ENCODE measurements at places on chromosomes 11 and 22.

- no peak for DNase-seq
- peaks cover 30% of the 10 kb centered on the region for H3K4me1 ChIP-seq
- no peak overlapping the region for H3K27ac ChIP-seq
- no peak overlapping the region for H3K4me3 ChIP-seq
- no peaks in the 10 kb centered on the region for H3K36me3 ChIP-seq
These were observed 6.5 kb upstream of the ST3GAL4 start for GRCh38 chr11:126348806-126349582.

- no peak overlapping the region for H3K4me3 ChIP-seq
- H3K4me1 ChIP-seq: peaks cover 77% of the 10 kb centered on the region
- peak overlapping the region; percentile 77 for H3K27ac ChIP-seq
- DNase-seq: no peak
- no peaks in the 10 kb centered on the region for H3K27me3 ChIP-seq
These were observed 131.8 kb downstream of the UVRAG start for GRCh38 chr11:75946531-75947530.

GRCh38 chr11:46133119-46133518, 11.9 kb upstream of the PHF21A start:
- no peaks in the 10 kb centered on the region for H3K36me3 ChIP-seq
- H3K4me1 ChIP-seq: peaks cover 20% of the 10 kb centered on the region
- no peak for DNase-seq
- no peak overlapping the region for H3K4me3 ChIP-seq
- no peaks in the 10 kb centered on the region for H3K27me3 ChIP-seq

DNA sequence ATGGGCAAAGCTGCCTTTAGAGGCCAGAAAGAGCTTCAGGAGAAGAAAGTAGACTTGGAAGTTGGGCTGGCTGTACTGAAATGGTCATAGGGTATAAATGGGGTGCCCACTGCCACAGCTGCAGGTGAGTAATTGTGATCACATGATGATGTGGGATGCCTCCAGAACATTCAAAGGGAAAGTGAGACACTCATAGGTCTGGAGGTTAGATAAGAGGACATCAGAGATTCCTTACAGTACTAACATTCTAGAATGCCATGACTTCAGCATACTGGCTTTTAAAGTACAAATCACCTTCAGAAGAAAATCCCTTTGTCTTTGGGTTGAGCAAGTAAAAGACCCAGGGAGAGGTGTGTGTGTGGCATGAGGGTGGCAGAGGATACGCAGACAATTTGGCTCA, 419.2 kb downstream of the TENM4 start:
- H3K4me3 ChIP-seq: no peak overlapping the region
- H3K27ac ChIP-seq: no peak overlapping the region
- DNase-seq: no peak
- no peaks in the 10 kb centered on the region for H3K4me1 ChIP-seq
- H3K27me3 ChIP-seq: no peaks in the 10 kb centered on the region
- H3K36me3 ChIP-seq: no peaks in the 10 kb centered on the region

- DNase-seq: peak; percentile 67
- peaks cover 60% of the 10 kb centered on the region for H3K4me1 ChIP-seq
- no peaks in the 10 kb centered on the region for H3K27me3 ChIP-seq
- H3K4me3 ChIP-seq: peak overlapping the region; percentile 80
These were observed 414 bp downstream of the JOSD1 start for GRCh38 chr22:38700270-38700788.

DNA sequence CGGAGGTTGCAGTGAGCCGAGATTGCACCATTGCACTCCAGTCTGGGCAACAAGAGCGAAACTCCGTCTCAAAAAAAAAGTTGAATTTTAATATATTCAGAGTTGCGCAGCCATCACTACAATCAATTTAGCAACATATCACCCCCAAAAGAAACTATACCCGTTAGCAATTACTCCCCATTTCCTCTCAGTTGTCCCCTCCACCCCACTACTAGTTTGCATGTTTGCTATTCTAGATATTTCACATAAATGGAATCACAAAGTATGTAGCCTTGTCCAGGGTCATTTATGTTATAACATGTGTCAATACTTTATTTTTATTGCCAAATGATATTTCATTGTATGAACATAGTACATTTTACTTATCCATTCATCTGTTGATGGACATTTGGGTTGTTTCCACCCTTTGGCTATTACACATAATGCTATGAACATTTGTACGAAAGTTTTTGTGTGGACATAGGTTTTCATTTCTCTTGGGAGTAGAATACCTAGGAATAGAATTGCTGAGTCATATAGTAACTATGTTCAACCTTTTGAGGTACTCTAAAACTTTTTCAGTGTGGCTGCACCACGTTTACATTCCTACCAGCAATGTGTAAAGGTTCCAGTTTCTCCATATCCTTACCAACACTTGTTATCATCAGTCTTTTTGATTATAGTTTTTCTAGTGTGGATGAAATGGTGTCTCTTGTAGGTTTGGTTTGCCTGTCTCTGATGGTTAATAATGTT, 2.2 kb downstream of the ZNF143 start:
- DNase-seq: peak; percentile 78
- H3K27ac ChIP-seq: peak overlapping the region; percentile 92
- H3K27me3 ChIP-seq: no peaks in the 10 kb centered on the region
- no peaks in the 10 kb centered on the region for H3K36me3 ChIP-seq
- peak overlapping the region; percentile 65 for H3K4me3 ChIP-seq
- H3K4me1 ChIP-seq: peaks cover 27% of the 10 kb centered on the region

- no peaks in the 10 kb centered on the region for H3K36me3 ChIP-seq
- H3K27ac ChIP-seq: no peak within 1 kb of the TSS
- no peak for DNase-seq
- no peaks in the 10 kb centered on the region for H3K27me3 ChIP-seq
These were observed at the start of gene CCDC81 for GRCh38 chr11:86374586-86374985. Gene CCDC81 (plus strand): TSS chr11:86374887. CDS start chr11:86375164, 277 bp downstream.

GRCh38 chr11:77770629-77771028, 49.9 kb downstream of the RSF1 start:
- no peak overlapping the region for H3K4me3 ChIP-seq
- no peaks in the 10 kb centered on the region for H3K4me1 ChIP-seq
- H3K27me3 ChIP-seq: no peaks in the 10 kb centered on the region
- H3K27ac ChIP-seq: no peak overlapping the region

DNA sequence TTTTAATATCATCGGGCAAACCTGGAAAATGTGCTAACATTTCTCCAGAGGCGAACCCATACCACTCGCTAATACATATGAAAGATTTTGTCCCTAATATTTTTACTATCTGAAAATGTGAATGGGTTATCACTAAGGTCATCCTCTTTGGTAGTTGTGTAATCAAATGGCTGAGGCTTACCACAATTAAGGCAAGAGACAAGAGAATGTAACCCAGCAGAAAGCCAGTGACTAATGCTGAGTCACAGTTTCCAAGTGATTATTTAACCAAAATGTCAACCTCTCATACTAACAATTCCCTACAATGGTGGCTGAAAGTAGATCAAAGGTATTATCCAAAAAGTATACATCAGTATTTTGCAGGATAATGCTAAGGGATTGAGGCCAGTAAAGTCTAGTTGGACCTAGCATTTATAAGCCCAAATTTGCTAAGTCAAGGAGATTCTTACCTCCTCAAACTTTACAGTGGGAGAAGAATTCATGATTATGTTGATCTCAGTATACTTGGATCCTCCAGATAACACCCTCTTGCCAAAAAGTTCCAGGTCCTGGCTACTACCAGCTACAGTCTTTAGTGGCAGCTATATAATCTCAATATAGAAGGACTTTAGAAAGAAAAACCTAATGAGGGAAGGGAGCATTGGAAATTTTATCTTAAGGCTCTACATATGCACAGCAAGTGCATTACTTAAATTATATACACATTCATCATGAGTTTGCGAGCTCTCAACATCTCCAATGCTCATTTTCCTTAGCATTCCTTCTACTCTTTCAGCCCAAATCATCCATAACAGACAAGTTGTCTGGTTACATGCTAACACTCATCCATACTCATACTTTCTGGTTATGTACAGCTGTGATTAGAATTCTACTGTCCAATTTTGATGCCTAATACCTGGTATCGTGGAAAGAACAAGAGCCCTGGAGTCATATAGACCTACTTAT, 25.4 kb downstream of the SIK3 start:
- no peak for DNase-seq
- no peaks in the 10 kb centered on the region for H3K36me3 ChIP-seq
- H3K27me3 ChIP-seq: no peaks in the 10 kb centered on the region
- no peaks in the 10 kb centered on the region for H3K4me1 ChIP-seq
- H3K4me3 ChIP-seq: no peak overlapping the region

DNA sequence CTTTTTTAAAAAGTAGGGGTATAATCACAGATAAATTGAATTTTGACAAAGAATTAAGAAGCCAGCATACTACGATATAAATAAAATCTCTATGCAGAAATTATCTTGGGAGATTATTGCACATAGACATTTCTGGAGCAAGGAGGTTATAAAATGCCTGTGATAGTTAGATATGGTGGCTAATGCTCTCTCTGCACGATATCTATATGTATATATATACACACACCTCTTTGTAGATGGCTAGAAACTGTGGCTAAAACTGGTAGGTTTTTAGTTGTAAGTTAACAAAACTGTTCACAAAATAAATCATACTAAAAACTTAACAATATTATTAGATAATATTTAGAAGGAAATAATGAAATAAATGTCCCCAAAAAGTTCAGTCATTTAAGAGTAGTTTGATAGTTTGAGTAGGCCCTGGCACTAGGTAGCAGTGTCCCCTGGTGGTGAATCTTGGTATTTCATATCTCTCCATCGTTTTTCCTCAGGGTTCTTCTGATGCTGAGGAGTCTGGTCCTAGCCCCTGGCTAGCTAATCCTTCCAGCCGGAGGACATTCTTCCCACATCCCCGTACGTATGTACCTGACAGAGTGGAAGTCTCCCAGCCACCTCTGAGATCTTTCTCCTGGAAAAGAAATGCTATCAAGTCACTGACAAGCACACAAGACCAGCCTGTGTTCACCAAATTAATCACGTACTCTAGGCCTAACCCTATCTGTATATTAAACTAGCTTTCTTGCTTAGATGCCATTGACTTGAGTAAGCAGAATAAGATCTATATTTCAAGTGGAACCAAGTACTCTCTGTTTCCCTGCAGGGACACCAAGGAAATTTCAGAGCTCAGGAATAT, 32.2 kb downstream of the ART5 start:
- H3K36me3 ChIP-seq: no peaks in the 10 kb centered on the region
- no peaks in the 10 kb centered on the region for H3K27me3 ChIP-seq

DNA sequence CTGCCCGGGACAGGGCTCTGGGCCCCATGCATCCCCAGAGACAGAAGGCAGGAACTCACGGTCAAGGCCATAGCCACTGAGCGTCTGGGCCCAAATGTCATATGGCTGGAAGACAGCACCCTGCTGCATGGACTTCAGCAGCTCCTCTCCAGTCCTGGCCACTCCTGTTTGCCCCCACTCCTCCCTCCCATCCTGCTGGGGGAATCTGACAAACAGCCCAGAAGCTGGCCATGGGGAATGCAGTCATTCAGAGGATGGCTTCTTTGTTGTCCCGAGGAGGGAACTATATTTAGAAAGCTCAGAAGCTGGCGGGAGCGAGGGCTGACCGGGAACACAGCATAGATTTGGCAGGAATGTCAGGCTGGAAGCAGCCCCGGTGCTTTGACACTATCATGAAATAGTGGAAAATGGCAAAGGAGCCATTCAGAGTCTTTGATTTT, 35.0 kb downstream of the DKK3 start:
- H3K27me3 ChIP-seq: no peaks in the 10 kb centered on the region
- H3K4me1 ChIP-seq: no peaks in the 10 kb centered on the region
- no peak overlapping the region for H3K4me3 ChIP-seq
- no peak for DNase-seq

- no peak overlapping the region for H3K4me3 ChIP-seq
- H3K36me3 ChIP-seq: no peaks in the 10 kb centered on the region
- H3K27ac ChIP-seq: no peak overlapping the region
- no peaks in the 10 kb centered on the region for H3K27me3 ChIP-seq
These were observed 26.1 kb upstream of the RTL6 start for GRCh38 chr22:44523981-44524759.

- no peak overlapping the region for H3K4me3 ChIP-seq
- H3K27me3 ChIP-seq: no peaks in the 10 kb centered on the region
- H3K36me3 ChIP-seq: no peaks in the 10 kb centered on the region
- no peak for DNase-seq
- H3K27ac ChIP-seq: no peak overlapping the region
- H3K4me1 ChIP-seq: no peaks in the 10 kb centered on the region
These were observed 12.8 kb upstream of the CAVIN3 start for GRCh38 chr11:6333095-6333494.

DNA sequence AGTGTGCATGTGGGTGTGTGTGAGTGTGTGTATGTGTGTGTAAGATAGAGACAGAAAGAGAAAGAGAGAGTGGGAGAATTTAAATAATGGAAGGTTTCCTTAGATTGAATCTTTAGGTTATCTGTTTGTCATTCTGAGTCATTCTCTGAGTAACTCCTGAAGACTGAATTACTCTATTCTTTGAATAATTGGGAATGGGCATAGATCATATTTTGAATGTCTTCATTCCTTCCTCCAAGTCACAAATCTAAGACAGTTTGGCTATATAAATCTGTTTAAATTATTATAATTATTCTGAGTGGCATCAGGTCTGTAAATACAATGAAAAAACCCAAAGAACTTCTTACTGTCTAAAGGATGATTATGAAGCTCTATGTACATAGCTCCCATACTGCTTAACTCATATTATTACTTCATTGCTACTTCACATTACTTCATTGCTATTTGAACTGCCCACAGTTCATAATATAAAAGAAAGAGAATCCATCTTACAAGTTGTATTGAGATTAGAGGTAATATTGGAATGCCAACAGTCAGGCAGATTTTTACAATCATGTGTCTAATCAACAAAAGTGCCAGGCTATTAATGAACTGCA, 346.6 kb upstream of the CCDC179 start:
- H3K4me1 ChIP-seq: no peaks in the 10 kb centered on the region
- DNase-seq: no peak
- no peaks in the 10 kb centered on the region for H3K27me3 ChIP-seq
- no peak overlapping the region for H3K4me3 ChIP-seq

DNA sequence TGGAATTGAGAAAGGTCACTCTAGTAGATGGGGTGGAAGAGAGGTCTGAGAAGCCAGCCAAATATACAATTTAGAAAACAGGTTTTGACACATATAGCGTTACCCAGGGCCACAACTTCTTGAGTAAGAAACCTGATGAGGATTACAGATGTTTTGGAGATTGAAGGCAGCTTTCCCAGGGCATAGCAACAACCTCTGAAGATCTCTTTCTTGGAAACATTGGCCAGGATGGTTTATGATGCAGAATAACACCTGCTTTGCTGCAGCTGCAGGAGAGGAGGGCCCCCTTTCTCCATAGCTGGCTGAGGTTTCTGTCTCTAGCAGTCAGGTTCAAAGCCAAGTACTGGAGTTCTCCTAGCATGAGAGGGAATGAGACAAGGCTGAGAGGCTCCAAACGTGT, 75.1 kb upstream of the NUP50 start:
- H3K4me3 ChIP-seq: no peak overlapping the region
- H3K27me3 ChIP-seq: no peaks in the 10 kb centered on the region
- no peak overlapping the region for H3K27ac ChIP-seq
- no peaks in the 10 kb centered on the region for H3K4me1 ChIP-seq

- H3K27me3 ChIP-seq: no peaks in the 10 kb centered on the region
- no peaks in the 10 kb centered on the region for H3K36me3 ChIP-seq
- H3K4me1 ChIP-seq: no peaks in the 10 kb centered on the region
- no peak overlapping the region for H3K4me3 ChIP-seq
These were observed 692 bp upstream of the MOB2 start for GRCh38 chr11:1487091-1487850.
